ENCODE measurements at places on chromosomes 5 and 9. TPM values are rescaled to one million over a fixed set of nuclear protein-coding genes. Genes with fewer than 3 reads are reported as not detected.

DBN1 gene
- 43.2 TPM for total RNA-seq

CARD6 gene
- total RNA-seq = 28.9 TPM

DNA sequence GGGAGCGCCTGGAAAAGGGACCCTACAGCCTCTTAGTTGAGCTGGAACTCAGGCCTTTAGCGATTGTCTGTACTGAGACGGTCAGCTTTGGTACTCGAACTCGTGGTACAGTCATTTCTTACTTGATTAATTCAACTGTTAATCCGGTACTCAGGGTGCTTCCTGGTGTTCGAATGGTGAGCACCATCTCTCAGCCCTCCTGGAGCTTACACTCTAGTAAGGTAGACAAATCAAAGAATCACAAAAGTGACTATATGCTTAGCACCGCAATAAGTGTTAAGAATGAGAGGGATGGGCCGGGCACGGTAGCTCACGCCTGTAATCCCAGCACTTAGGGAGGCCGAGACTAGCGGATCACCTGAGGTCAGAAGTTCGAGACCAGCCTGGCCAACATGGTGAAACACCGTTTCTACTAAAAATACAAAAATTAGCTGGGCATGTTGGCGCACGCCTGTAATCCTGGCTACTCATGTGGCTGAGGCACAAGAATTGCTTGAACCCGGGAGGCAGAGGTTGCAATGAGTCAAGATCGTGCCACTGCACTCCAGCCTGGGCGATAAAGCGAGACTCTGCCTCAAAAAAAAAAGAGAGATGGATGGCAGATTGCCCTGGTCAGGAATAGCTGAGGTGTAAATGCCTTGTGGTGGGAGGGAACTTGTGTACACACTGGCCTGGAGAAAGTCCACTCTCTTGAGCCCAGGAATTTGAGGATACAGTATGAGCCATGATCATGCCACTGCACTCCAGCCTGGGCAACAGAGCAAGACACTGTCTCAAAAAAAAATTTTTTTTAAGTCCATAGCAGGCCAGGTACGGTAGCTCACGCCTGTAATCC, 981 bp downstream of the TCOF1 start:
- no peak for DNase-seq

DNA sequence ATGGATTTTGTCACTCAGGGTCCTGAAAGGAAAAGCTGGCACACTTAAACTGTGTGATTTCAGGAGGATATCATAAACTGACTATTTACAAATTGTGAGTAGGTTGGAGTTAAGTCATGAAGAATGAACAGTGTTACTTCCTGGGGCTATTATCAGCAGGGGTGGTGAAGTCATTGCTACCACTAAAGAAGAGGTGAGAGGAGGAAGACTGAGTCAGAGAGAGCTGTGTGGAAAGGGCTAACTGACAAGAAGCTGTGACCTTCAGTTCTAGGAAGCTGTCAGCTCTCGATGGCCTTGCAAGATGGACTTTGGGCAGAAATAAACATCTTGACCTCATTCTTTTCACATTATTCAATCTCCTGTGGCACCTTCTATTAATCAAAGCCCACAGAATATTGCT, 72.3 kb upstream of the STARD4 start:
- DNase-seq = no peak

GRCh38 chr5:113617191-113617796, 103.8 kb downstream of the YTHDC2 start:
- no peak for DNase-seq

- no peak for DNase-seq
These were observed 456.8 kb downstream of the EBF1 start for GRCh38 chr5:158642879-158643278.

DNA sequence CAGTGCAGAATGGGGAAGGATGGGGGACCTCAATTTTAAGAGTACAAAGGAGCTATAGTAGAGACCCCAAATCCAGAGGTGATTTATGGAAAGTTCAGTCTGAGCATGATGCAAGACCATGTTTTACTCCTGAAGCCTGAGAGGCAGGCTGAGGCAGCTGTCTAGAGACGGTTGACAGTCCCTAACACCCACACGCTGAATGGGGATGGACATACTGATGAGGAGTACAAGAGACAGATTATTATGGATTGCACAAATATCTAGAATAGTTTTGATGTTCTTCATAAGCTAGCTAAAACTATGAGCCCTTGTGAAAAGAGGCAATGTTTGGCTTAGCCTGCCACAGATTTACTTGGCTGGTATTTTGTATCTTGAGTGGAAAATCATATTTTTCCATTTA, 64.5 kb downstream of the PRR16 start:
- no peak for DNase-seq
